ENCODE measurements at places on chromosomes 11 and 22.

GRCh38 chr11:18710545-18710944 lies 12.0 kb downstream of the TMEM86A start:
- no peak for DNase-seq

DNA sequence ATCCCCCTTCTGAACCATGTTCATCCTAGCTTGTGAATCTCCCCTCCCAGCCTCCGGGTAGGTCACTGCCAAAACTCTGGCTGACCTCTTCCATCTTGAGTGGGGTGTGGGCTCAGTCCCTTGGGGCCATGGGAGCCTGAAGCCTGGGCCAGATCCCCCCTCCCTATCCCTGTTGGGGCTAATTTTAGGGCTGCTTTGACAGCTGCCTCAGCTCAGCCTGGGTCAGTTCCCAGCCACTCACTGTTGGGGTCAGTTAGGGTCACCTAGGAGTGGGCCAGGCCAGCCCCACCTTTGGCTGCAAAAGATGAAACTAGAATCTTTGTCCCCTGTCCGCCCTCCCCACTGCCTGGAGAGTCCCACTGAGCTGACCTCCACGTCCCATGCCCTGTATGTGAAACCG lies 29.8 kb upstream of the P2RY2 start:
- DNase-seq = peak; percentile 31

- no peak for DNase-seq
Measured at GRCh38 chr11:13486926-13487660, 8.7 kb downstream of the PTH start.

GRCh38 chr22:45444168-45444567 lies 30.7 kb downstream of the RIBC2 start:
- no peak for DNase-seq

DNA sequence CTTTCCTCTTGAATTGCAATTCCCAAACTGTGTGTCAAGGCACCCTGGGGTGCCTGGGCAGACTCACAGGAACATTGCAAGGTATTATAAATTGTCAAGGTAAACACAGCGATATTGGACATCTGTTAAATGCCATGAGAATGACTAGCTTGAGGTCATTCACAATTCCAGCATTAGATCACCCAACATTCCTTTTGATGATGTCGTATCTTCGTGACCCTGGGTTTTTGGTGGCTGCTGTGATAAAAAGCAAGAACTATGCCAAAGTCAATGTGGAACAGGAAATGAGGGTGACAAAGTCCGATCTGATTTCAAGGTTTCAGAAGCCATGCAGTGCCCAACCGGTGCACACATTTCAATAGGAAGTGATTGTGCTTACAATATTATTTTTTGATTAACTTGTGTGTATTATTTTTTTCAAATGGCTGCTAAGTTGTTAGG lies 458.4 kb downstream of the MIAT start:
- no peak for DNase-seq

GRCh38 chr11:116184763-116185162 lies 588.0 kb downstream of the BUD13 start:
- no peak for DNase-seq

DNA sequence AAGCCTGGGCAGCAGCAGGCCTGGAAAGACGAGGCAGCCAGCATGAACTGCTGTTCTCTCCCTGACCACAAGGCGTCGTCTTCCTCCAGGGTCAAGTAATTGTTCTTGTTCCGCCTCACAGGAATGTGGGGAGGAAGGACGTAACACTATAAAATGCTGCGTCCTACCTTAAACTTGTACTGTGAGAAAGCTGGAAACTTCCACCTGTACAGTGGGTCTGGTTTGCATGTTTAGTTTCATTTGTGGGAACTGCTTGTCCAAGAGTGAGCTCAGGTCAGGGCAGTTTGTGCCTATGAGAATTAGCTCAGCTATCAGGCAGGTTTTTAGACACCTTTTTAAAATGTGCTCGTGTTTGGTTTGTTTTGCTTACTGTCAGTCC lies 55.2 kb downstream of the PANX1 start:
- DNase-seq = no peak

DNA sequence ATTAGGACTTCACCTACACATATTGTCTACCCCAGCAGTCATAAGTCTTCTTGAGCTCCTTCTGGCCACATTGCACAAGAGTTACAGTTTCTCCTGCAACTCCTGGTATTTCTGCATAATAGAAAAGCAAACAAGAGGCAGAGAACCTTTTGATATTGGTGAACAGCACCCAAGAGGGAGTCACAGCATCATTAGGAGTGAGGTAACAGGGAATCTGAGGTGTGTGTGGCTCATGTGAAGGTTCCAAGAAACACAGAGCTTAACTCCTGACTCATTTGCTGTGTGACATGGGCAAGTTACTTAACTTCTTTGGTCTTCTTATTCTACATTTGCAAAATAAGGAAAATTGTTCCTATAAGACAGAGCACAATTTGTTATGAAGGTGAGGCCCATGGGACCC lies 374.6 kb downstream of the INSC start:
- no peak for DNase-seq

GRCh38 chr11:121037016-121037415 lies 13.1 kb downstream of the TBCEL start:
- DNase-seq = no peak

DNA sequence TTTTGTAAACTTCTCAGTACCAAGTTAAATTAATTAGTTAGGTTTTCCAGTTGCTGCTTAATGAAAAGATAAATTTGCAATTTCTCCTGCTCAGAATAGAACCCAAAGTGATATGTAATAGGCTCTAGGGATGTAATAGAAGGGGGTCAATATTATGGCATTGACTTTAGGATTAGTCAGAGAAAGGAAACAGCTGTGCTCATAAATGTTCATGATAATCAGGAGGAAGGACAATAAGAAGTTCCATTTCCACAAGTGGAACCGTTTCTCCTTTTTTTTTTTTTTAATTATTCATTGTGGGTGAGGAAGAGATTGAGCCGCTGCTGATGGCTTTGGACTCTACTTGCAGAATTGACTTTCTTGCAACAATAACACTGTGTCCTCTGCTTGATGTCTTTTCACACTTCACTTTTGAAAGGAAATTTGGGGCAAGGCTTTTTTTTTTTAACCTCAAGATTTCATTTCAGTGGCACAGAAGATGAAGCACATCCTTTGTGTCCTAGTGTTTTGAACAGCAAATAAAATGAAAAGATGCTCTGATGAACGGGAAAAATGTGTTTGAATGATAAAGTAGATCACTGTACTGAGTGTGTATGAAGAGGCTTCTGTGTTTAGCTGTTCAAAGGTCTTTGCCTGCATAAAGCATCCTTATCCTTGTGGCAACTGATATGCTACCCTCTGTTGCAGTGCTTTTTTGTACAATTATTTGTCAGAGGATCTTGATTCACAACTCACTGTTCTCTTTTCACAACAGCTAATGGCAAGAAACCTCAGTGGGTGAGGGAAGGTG lies 62.4 kb downstream of the GAS2 start:
- no peak for DNase-seq

- peak; percentile 77 for DNase-seq
Measured at GRCh38 chr11:119168471-119169281, at the start of gene NLRX1. Gene NLRX1, plus strand, starts transcription at chr11:119168725. Its CDS starts 2,679 bp downstream, at chr11:119171404.

- DNase-seq = no peak
Measured at GRCh38 chr11:134393638-134394037, 18.4 kb downstream of the B3GAT1 start.

- no peak for DNase-seq
Measured at GRCh38 chr11:19559746-19560145, 152.9 kb upstream of the NAV2 start.

DNA sequence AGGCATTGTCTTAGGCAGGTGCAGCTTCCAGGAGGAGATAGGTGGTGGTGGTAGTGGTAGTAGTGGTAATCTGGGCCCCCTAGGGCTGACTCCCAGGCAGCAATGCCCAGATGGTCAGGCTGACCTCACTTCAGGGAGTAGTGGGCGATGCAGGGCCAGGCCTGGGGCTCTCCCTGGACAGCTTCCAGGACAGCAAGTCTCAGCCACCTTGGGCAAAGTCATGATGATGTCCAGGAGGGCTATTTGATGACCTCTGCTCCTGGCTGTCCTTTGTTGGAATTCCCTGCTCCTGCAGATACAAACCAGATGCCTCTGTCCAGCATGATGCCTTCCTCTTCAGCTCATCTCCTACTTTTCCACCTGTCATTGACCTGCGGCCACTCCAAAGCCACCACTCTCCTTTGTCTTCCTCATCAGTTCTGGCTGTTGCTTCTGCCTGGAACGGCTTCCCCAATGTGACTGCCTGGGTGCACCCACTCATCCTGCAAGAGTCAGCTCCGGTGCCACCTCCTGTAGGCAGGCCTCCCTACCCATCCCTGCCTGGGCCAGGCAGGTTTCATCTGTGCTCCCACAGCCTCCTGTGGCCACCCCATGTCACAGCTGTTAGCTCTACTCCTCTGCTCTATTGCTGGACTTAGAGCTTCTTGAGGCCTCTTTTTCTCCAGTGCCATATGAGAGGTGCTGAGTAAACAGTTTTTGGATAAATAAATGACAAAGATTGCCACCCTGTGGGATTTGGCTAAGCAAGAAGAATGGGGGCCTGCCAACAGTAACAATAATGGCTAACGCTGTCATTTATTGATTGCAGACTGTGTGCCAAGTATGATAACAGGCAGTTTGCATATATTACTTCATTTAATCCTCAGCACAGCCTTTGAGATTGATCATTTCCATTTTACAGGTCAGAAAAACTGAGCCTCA lies 172.9 kb upstream of the NECTIN1 start:
- DNase-seq = no peak

- DNase-seq = no peak
Measured at GRCh38 chr11:72081821-72082453, 1.3 kb downstream of the LRRC51 start.

GRCh38 chr11:22723274-22723673 lies 56.9 kb downstream of the GAS2 start:
- no peak for DNase-seq

DNA sequence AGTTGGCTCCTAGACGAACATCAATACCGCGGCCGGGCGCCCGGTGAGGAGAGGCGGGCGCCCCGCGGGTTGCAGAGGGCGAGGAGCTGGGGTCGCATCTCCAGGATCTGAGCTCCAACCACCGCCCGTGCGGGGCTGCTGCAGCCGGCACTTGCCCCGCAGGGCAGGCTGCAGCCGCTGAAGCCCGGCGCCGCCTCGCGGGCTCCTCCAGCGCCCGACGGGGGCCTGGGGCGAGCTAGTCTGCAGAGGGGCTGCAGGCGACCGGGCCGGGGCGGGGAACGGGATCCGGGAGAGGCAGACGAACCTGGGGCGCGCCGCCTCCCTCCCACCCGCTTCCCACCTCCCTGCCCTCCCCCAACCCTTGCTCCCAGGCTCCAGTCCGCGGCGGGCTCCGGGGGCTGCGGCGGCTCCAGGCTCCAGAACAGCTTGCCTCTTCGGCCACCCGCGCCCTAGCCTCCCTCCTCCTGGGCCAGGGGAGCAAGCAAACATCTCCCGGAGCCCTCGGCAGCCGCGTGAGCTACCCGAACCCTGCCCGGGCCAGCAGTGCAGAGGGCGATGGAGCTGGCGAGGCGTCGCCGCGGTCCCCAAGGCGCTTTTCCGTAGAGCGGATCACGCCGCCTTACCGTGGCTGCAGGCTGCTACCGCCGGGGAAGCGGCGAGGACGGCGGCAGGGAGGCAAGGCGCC lies 802 bp downstream of the TENM4 start:
- no peak for DNase-seq

DNA sequence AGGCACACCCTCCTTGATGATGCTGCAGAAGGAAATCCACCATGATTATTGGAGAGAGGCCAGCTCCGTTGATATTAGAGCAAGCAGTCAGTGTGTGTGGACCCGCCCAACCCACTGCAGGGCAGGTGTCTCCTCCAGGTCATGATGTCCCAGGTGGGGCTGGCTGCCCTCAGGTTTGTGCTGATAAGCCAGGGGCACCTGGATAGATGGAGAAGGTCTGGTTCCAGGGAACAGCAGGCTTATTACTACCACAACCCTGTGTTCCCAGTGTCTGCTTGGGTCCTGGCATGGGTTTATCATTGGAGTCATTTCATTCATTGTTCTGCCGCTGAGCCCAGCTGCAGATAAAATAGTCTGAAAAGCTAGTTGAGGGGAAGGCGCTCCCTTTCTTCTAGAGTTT lies 181.1 kb upstream of the NECTIN1 start:
- no peak for DNase-seq

DNA sequence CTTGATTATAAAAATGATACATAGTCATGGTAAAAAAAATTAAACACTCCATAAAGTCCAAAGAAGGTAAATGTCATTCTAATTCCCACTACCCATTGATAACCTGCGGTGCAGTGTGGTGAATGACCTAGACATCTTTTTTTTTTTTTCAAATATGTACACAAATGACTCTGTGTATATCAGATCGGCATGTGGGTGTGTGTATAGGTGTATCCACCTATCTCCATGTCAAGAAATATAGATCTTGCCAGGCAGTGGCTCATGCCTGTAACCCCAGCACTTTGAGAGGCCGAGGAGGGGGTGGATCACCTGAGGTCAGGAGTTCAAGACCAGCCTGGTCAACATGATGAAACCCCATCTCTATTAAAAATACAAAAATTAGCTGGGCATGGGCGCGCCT lies 18.4 kb upstream of the CBX6 start:
- no peak for DNase-seq

GRCh38 chr11:37322333-37323194 lies 724.5 kb upstream of the RAG2 start:
- no peak for DNase-seq

DNA sequence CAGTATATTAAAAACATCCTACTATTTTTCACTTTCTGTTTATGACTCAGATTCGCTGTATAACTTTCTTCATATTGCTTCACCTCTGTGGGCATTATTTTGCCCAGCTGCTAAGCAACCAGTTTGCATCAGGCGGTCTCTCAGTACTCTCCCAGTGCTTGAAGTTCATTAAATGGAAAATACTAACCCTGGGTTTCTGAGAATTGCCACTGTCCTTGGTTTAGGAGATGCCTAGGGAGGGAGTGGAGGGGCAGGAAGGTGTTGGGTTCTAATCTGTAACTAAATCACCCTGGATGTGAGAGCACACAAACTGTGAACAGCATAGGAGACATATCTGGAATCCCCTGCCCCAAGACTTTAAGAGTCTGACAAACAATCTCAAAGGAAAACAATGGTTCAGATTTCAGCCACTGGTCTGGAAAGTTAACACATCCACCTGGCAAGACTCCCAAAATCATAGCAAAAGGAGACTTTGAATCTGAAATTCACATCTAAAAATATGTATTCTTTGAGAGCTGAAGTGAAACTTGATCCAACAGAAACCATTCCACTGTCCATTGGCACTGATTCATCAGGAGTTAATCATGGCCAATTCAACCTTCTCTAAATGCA lies 540.0 kb downstream of the SOX6 start:
- peak; percentile 69 for DNase-seq

GRCh38 chr22:48453171-48453570 lies 1374.5 kb downstream of the BRD1 start:
- DNase-seq = no peak

DNA sequence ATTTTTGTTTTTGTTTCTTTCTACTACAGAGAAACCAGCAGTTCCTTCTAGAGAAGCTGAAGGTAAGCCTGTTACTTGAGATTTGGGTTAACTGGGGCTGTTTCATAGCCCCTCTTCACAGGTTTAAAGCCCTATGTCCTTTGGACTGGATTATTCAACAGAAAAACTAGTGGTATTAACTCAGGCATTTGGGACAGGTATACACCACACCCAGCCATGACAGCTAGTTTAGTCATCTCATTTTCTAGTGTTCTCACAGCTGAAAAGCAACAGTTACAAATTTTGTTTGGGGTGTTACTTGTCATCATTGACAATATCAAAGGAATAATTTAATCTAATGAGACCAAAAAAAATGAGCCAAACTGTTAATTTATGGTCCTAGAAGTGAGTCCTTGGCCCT lies 14.0 kb downstream of the LAYN start:
- no peak for DNase-seq

All from muscle of back (tissue), 13 donors.